ENCODE measurements at places on chromosomes 7 and 10.

DNA sequence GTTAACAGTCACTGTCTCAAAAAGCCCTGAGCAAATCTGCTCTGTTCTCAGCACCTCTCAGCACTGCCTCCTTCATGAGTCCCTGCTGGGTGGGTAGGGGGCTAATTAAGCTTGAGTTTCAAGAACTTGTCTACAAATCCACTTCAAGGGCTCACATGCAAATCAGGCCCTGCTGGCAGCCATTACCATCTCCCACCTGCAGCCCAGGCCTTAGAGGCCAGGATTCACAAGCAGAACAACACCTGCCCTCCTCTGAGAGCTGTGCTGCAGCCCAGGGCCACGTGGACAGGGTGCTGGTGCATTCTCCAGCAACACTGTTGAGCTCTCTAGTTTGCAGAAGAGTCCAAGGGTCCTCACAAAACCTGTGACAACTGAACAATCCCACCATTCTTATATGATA, 119.2 kb downstream of the DPP6 start:
- DNase-seq, result peak; percentile 54

GRCh38 chr7:26865094-26865388, 651 bp upstream of the SKAP2 start:
- DNase-seq, result no peak

GRCh38 chr10:4053940-4054339, 268.9 kb upstream of the KLF6 start:
- no peak for DNase-seq

- DNase-seq, result no peak
Measured at GRCh38 chr7:144038887-144039286, 9.9 kb upstream of the OR2A5 start.

DNA sequence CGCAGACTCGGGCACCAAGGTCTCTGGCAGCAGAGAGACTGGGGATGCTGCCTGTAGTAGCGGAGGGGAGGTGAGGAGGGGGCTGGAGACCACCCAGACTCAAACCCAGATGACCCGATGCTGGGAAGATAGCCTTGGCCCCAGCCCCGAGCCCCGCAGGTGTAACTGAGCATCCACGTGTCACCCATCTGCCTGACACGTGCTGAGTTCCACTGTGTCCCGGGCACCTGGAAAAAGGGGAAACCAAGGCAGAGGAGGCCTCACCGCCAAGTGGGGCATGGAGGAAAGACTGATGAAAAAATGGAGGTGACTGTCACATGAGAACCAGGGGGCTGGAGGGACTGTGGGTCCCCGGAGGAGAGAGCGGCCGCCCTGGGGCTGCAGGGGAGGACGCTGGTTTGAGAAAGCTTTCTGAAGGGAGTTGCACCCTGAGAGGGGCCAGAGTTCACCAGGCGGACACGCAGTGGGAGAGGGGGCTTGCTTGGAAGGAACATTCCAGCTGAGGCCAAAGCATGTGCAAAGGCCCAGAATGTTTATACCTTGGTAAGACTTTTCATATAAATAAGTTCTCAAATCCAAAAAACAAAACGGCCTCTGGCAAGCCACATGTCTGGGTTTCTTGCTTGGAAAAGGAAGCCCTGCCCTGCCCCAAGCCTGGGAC, 27.4 kb upstream of the ELN start:
- no peak for DNase-seq

GRCh38 chr7:76315364-76315763, 12.9 kb downstream of the HSPB1 start:
- DNase-seq, result no peak

DNA sequence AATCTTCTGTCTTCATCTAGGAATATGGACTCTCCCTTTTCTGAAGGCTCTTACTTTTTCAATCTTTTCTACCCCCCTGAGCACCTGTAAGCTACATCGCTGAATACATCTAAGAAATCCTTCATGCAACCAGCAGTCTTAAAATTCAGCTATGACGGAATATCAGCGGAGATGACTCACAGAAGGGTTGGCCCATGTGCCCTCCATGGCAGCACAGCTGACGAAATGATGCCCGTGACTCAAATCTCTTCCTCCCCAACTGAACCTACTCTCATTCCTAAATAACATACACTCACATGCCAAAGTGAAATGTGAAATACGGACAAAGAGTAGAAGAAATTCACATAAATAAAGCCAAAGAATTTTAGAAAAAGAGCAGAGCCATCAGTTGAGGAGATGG, 30.3 kb upstream of the NCAPG2 start:
- no peak for DNase-seq

GRCh38 chr10:122056431-122057094, 67.6 kb downstream of the TACC2 start:
- no peak for DNase-seq

GRCh38 chr10:44049301-44050015, 335.4 kb downstream of the CXCL12 start:
- DNase-seq, result no peak

DNA sequence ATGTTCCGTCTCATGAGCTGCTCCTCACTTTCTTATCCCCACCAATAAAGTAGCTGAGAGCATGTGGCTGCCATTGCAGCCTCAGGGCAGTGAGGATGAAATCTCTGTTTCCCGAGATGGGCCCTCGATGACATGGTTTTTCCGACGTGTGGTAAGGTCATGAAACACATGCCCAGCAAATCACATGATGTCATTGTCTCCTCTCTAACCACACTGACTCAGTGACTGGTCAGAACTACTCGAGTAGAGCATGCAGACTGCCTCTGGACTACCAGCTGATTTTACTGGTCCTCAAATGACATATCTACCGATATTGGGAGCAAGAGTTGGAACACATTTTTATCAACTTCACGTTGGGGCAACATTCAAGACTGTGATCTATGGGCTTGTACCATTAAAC, 786.1 kb downstream of the CNTNAP2 start:
- no peak for DNase-seq

GRCh38 chr10:93501650-93502049, 5.2 kb downstream of the CEP55 start:
- DNase-seq, result no peak

DNA sequence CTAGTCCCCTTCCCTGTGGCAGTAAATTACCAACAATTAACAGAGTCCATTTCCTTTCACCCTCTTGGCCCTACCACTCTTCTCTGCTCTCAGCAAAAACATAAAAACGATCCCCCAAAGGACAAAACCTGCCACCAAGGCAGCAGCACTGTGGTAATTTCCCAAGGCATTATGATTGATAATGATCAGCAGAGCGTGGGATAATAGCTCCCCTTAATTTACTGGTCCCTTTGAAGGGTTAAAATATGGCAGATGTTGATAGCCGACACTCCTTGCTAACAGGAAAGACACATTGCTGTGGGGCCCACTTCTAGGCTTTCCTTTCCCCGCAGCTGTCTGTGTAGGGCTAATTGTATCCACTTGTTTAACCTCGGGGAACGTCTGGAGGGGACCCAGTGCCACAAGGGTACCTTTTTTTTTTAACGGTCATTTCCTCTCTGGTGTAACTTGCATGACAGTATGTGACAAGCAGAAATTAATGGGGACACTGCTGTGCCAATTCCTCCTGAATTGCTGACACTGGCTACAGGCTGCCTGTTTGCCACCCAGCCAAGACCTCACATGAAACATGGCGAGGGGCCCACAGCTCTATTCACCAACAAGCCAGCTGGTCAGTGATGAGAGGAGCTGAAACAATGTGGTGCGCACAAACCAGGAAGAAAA, 81.3 kb downstream of the CDK6 start:
- DNase-seq, result peak; percentile 39

DNA sequence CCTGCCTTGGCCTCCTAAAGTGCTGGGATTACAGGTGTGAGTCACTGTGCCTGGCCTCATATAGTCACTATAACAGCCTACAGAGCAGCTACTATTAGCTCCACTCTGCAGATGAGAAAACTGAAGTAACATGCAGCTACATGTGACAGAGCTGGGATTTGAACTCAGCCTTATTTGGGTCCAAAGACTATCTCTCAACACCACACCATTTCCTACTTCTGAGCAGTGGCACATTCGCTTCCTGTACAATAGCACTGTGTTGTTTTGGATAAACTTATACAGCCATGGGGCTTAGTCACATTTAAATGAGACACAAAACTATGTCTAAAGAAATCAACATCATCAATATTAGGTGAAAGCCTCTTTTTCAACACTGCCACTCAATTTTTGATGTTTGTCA, 69.8 kb upstream of the DNAJB12 start:
- DNase-seq, result no peak

GRCh38 chr10:115861864-115862263, 411.1 kb downstream of the GFRA1 start:
- DNase-seq, result no peak

DNA sequence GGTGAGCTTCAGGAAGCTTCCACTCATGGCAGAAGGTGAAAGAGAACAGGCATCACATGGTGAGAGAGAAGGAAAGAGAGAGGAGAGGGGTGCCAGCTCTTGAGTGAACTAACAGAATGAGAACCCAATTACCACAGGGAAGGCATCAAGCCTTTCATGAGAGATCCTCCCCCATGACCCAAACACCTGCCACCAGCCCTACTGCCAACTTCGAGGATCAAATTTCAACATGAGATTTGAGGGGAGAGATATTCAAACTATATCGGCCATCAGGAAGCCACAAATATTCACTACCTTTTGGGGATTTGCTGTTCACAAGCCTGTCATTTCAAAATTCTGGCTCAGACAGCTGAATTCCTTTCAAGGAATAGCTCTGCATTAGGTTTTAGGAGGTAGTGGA, 39.9 kb upstream of the SMNDC1 start:
- no peak for DNase-seq

- DNase-seq, result no peak
Measured at GRCh38 chr10:98172073-98172472, 37.6 kb downstream of the R3HCC1L start.

DNA sequence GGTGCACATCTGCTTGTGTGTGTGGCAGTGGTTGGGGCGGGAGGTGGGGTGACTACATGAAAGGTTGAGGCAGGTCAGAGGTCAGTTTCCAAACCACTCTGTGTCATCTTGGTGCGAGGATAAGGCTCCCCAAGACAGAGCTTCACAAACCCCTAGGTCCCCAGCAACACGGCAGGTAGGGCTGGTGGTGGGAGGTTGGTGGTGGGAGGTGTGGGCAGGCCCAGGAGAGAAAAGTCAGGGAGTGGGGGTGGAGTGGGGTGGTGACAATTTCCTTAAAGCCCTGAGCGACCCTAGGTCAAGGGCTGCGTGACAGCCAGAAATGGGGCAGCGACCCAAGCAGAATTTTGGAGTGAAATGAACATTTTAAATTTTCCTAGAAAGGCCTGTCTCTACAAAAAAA, 1.6 kb upstream of the STRA8 start:
- no peak for DNase-seq

GRCh38 chr7:75878312-75878768, 494 bp upstream of the RHBDD2 start:
- DNase-seq, result no peak

DNA sequence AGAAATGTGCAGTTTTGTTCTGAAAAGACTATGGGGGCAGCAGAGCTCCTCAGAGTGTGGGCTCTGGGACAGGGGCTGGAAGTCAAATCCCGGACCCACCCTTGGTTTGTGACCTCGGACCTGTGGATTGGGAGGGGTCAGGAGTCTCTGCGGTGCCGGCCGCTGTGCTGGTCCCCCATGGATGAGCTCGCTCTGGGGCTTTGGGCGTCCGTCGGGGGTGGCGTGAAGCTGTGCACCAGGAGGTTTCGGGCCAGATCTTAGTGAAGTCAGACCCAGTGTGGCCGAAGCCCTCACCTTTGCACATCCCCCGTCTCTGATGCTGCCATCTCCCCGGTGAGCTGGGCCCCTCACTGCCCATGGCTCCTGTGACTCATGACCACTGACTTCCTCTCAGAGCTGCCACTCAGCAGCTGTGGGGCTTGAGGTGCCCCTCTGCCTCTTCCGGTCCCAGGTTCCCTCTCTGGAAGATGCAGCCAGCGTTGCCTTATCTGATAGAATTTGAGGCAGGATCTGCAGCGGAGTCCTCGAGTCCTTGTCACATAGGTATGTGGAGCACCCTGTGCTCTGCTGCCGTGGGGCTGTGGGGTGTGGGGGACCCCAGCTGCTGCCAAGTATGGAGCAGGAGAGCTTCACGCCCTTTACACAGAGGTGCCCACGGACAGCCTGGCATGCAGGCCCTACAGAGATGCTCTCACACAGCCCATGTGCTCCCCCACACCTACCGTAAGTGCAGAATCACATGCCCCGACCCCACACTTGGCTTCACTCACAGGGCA, 11.4 kb upstream of the SCART1 start:
- DNase-seq, result no peak

DNA sequence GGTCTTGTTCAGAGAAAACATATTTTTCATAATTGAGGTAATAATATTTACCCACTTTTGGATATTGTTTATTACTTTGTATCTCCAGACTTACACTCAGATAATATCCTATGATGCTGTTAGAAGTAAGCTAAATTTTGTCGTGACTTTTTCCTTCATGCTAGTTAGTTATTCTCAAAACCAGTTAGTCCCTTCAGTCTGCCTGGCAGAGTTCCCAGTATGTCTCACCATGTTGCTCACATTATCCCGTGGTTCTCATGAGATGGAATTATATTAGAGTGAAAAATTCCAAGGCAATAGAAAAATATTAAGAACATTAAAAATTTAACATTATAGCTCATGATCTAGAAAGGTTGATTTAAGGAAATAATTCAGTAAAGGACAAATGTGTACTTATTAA, 81.5 kb upstream of the SMIM30 start:
- no peak for DNase-seq

DNA sequence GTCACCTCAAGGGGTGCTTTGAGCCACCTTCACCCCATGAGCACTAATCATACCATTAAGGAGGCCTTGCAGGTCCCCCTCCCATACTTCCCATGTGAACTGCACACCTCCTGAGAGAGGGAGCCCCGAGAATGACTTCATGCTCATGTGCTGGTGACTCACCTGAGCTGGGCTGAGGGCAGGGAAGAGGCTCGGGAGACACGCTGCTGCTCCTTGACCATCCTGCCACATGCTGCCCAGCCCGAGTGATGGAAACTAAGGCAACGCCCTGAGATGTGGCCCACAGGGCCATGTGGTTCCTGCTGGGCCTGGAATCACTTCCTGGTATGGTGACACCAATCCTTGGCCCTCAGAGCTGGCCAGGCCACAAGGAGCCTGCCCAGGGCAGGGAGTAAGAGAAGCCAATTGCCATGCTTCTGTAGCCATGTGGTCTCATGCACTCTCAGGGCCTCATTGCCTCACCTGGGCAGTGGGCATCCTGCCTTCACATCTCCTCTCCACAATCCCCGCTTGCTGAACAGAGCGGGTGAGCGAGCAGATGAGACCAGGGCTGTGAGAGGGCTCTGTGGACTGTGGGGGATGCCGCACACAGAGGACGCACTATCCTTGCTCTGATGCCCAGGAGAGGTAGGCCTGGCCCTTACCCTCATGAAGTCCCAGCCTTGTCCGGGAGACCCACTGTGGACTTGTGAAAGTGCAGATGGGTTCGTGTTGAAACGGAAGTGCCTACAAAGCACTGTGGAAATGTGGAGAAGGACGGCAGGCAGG, 18.3 kb upstream of the PPIF start:
- DNase-seq, result no peak

- DNase-seq, result no peak
Measured at GRCh38 chr7:79806161-79806734, 328.4 kb upstream of the GNAI1 start.

GRCh38 chr10:44640429-44640828, 255.5 kb upstream of the CXCL12 start:
- no peak for DNase-seq

GRCh38 chr10:47165711-47166404, 134.1 kb upstream of the GDF10 start:
- DNase-seq, result no peak

All from NCI-H146 (cell line).